Natural killer cell (primary cell): ENCODE measurements at places on chromosomes 6 and 20. TPM values are rescaled to one million over a fixed set of nuclear protein-coding genes. Genes with fewer than 3 reads are reported as not detected.

DNA sequence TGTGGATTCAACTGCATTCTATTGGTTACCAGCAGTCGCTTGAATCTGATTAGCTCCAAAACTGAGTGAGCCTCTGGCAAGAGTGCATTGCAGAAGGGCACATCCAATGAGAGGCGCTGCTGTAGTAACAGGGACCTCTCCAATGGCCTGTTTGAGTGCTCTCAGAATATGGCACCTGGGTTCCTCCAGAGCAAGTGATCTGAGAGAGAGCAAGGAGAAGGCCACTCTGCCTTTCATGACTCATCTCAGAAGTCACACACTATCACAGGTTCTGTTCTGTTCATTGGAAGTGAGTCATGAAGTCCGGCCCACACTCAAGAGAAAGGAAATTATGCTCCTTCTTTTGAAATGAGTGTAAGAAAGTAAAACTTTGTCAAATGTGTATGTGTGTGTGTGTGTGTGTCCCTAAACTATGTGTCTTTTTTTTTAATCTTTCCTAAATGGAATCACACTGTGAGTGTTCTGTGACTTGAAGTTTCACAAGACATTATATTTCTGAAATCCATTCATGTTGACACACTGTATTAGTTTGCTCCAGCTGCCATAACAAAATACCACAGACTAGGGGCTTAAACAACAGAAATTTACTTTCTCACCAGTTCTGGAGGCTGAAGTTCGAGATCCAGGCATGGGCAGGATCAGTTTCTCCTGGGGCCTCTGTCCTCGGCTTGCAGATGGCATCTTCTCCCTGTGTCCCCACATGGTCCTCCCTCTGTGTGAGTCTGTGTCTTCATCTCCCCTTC lies 138.3 kb upstream of the CDYL start:
- no peak for DNase-seq

DNA sequence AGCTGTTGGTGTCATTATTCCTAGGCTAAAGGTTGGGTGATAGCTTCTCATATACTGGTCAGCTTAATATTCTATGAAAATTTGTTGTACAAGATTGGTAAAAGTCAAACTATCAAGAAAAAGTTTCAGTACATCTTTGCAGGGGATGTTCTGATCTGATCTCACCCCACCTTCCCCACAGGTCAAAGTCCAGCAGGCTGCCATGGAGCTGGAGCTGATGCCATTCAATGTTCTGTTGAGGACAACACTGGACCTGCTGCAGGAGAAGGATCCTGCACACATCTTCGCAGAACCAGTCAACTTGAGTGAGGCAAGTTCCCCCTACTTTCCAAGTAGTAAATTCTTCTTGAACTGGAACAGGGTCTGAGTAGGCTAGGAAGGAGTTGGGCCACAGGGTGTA lies 13.1 kb downstream of the BRPF3 start:
- DNase-seq, result no peak

DNA sequence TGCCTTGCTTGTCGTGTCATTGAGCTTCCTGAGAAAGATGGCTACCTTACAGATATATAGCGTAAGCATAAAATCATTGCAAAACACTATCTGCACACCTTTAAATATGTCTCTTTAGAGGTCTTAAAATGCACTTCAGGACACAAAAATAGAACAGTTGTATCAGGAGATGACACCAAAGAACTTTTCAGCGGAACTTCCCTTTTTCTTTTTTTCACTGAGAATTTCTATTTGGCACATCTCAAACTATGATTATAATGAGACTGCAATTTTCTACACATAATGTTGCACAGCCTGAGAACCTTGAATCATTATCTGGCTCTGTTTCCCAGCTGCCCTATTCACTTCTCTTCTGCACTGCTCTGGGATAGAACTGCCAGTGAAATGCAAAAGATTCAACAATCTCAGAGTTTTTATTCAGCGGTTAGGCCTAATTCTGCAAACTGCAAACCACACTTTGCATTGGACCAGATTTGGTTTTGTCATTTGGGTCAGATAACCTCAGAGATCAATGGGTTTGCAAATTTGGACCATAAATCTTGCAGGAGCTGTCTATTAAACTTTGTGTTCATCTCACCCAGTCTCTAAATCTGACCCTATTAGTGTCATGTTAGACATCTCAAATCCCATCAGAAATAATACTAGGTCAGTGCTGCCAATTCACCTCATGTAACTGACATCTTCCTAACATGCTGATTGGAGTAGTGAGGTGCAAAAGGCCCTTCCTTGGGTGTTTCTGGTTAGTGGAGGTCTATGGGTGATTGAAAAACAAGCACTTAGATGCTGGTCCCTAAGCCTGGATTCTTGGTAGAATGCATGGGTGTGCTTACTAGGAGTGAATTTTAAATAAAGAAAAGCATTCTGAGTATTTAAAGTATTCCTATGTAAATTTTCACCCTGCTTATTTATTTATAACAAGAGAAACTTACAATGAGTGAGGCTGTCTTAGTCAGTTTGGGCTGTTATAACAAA lies 382.7 kb downstream of the UTRN start:
- DNase-seq, result no peak

DNA sequence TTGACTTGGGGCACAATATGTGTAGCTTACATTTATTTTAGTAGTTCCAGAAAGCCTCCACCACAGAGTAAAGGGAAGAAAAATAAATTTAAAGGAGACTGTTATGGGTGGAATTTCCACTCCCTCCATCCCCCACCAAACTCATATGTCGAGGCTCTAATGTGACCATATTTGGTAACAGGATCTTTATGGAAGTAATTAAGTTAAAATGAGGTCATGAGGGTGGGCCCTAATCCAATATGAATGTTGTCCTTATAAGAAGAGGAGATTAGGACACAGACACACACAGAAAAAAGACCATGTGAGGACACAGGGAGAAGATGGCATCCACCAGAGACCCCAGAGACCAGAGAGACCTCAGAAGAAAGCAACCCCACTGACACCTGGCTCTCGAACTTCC lies 189.7 kb downstream of the EDN1 start:
- DNase-seq, result no peak

ABCC10 gene
- 90.5 TPM for total RNA-seq
